Choroid plexus epithelial cell (primary cell): ENCODE measurements at places on chromosomes 1 and 21.
A peak's percentile ranks its signal among the peaks of the same experiment; 100 is the strongest.

DNA sequence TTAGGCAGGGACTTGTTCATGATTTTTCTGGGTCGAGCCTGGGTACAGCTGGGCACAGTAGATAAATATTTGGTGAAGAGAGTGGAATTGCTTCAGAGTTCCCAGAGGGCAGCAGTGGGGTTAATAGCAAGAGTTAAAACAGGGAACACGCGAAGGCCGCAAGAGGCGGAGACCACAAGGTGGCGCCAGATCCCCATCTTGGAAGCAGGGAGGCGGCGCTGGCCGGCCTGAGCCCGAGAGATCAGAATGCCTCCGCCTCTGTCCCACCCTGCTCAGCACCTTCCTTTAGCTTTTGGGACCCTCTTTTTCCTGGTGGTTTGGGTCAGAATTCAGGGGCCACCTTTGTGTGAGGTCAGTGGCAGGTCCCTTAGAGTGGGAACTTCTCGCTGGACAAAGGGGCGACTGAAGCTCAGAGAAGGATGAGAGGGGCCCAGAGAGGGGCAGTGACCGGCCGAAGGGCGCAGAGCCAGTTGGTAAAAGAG lies 6.5 kb upstream of the PADI2 start:
- DNase-seq = peak; percentile 80

DNA sequence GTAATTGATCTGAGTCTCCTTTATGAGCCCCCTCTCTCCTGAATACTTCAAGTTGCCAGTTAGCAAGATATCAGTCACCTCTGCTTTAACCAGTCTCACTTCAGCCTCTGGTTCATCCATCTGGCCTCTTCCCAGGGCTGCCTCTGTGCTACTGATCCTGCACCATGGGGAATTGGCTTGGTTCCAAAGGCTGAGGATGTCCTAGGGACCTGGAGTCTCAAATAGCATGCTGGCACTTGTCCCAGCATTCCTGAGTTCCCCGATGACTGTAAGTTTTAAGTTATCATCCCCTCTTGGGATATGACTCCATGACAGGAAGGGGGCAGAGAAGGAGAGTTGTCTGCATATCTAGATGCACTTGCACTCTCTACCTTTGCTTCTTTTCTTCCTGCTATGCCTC lies 252.0 kb downstream of the PTBP2 start:
- DNase-seq = peak; percentile 34

DNA sequence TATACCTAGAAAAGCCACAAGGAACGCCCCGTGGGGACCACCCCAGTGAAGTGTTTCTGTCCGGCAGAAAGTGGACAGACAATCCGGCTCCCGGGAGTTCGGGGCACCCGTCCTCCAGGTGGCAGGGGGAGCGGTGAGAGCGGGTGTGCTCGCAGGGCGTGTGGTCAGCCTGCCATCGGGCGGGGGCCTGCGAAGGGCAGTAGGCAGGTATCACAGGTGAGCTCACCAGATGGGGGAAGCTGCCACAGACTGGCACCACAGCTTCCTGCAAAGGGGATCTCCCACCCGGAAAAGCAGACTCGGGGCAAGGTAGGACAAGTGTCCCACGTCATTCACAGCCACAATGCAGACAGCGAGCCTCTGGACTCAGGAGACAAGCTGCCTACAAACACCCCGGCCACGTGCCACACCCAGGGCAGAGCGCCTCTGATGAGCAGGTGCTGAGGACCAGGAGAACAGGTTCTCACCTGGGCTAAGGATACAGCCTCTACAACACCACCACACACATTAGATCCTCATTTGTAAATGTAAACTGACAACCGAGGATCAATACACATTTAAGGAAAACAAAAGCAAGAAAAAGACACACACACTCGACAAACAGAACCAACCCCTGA lies 36.4 kb downstream of the VPS26C start:
- DNase-seq = no peak

GRCh38 chr1:198363625-198364151 lies 176.8 kb downstream of the ATP6V1G3 start:
- DNase-seq = no peak

DNA sequence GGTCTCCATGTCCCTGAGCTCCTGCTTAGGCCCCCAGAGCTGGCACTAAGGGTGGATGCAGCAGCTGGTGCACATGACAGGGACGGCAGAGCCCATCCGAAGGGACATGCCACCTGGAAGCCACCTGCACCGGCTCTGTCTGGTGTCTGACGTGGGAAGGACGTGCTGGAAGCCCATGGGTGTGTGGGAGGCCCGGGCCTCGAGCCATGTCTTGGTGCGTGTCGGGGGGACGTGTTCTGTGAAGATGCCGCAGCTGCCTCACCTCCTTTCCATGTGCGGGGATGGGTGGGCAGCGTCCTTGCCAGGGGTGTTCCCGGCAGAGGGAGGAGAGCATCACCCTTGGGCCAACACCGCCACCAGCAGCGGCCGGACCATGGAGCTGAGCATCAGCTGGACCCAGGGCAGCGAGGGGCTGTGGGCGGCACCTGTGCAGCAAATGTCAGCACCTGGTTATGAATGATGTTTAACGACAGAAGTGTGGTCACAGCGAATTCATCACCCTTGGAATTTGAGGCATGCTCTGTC lies 15.5 kb upstream of the POFUT2 start:
- no peak for DNase-seq
